ENCODE measurements at places on chromosomes 7 and 10. TPM values are rescaled to one million over a fixed set of nuclear protein-coding genes. Genes with fewer than 3 reads are reported as not detected.

DNA sequence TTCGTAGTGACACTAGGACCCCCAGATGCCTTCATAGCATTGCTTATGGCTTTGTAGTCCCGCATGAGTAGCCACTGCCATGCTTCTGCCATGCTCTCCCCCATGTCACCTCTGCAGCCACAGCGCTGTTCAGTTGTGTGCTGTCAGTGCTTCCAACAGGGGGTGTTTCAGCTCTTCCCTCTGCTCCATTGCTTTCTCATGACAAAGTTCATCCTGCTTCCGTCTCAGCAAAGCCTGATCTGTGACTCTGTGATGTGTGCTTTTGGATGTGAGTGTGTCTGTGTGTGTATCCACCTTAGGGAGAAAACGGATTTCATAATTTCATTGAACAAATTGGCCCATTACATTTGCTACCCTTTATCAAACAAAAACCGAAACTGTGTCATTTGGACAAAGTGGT, 134.9 kb upstream of the SAMD8 start:
- peaks cover 5% of the 10 kb centered on the region for H3K36me3 ChIP-seq
- H3K4me1 ChIP-seq, result no peaks in the 10 kb centered on the region
- no peak overlapping the region for H3K4me3 ChIP-seq
- peak overlapping the region; percentile 23 for H3K27ac ChIP-seq

DNA sequence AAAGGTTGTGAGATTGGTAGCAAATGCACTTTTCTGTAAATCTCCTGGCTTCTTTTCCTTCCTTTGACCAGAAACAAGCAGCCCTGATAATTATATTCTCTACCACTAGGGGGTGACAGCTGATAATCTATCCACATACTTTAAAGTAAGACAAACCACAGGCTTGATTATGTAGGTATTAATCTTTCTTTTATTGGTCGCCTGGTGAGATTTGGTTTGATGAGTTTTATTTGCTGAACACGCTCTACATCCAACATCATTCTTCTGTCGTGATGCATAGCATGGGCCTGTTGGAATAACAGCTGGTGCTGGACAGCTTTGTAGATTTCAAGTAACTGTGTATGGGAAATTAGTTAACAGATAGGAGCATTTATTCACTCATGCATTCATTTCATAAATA, 63.5 kb downstream of the ZNF365 start:
- no peak for DNase-seq
- no peaks in the 10 kb centered on the region for H3K36me3 ChIP-seq
- peaks cover 13% of the 10 kb centered on the region for H3K4me1 ChIP-seq
- no peak overlapping the region for H3K27ac ChIP-seq
- H3K27me3 ChIP-seq, result peaks cover 11% of the 10 kb centered on the region
- H3K4me3 ChIP-seq, result no peak overlapping the region

GRCh38 chr7:135236727-135237126, 3.1 kb downstream of the STRA8 start:
- no peak for DNase-seq
- no peak overlapping the region for H3K4me3 ChIP-seq
- no peak overlapping the region for H3K27ac ChIP-seq
- H3K27me3 ChIP-seq, result no peaks in the 10 kb centered on the region
- H3K36me3 ChIP-seq, result no peaks in the 10 kb centered on the region
- peaks cover 18% of the 10 kb centered on the region for H3K4me1 ChIP-seq

GRCh38 chr10:75115137-75115536, 3.7 kb downstream of the SAMD8 start:
- peak overlapping the region; percentile 65 for H3K27ac ChIP-seq
- H3K4me1 ChIP-seq, result peaks cover 38% of the 10 kb centered on the region
- no peaks in the 10 kb centered on the region for H3K36me3 ChIP-seq
- no peaks in the 10 kb centered on the region for H3K27me3 ChIP-seq
- H3K4me3 ChIP-seq, result no peak overlapping the region

DNA sequence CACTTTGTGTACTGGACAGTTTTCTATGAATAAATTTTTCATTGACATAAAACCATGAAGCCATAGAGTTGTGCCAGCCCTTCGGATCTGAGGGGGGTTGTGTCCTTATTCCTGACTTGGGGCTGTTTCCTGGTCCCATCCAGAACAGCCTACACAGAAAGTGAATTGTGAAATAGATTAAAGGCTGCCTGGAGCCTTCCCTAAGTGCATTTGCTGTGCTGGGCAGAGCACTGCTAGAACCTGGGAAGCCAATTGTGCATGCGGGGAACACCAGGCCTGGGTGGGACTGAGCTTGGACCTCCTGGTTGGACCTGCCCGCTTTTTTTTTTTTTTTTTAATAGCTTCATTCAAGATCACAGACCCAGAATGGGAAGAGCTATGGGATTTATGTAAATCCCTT, 238.9 kb downstream of the ARHGAP21 start:
- no peak for DNase-seq
- H3K27ac ChIP-seq, result no peak overlapping the region
- H3K4me3 ChIP-seq, result no peak overlapping the region
- no peaks in the 10 kb centered on the region for H3K27me3 ChIP-seq
- H3K4me1 ChIP-seq, result peaks cover 21% of the 10 kb centered on the region

DNA sequence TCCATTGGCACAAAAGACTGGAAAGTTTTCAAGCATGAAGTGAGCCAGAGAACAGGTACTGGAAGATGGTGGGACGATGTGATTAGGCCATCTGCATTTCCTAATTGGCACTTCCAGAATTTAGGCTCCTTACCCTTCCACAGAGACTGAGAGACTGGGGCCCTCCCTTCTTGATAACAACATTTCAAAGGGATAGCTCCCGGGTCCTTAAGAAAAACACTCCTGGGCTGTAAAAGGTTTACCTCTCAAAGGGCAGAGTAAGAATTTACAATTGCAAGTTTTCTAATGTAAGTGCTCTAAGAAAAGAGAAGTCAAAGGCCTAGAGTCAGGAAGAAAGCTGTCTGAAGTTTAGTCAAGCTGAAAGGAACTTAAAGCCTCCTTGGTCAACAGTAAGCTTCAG, 559.5 kb upstream of the C7orf33 start:
- no peak overlapping the region for H3K4me3 ChIP-seq
- no peak for DNase-seq
- peaks cover 21% of the 10 kb centered on the region for H3K4me1 ChIP-seq
- H3K27ac ChIP-seq, result no peak overlapping the region
- no peaks in the 10 kb centered on the region for H3K36me3 ChIP-seq

DNA sequence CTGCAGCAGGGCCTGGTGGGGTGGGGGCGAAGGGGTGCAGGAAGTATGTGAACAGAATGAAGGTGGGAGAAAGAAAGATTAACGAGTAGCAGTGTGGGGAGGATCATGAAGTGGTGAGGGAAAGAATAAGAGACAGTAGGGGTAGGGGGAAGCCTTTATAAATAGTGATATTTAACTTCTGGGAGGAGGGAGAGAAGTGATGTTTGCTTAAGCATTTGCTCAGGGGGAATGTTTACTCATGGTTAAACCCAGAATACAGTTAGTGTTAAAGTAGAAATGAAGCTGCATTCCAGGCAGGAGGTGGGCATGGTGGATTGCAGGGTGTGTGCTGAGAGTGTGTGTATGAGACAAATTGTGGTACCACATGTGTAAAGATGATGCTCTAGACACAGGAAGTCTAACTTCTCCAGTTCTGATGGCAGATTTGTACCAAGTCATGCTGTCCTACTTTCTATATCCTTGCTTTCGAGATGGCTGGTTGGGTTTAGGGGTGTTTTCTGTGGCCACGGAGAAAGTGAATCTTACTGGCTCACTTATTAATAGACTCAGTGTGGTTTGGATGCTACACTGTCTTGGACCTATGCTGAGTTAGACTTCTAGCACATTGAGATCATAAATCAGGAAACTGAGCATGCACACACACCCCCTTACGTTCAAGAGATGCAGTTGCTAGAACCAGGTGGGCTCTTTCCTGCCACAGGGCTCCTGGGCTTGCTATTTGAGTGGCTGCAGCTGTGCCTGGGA, 10.6 kb upstream of the DNMBP start:
- H3K27me3 ChIP-seq, result no peaks in the 10 kb centered on the region
- peaks cover 14% of the 10 kb centered on the region for H3K4me1 ChIP-seq
- no peaks in the 10 kb centered on the region for H3K36me3 ChIP-seq
- DNase-seq, result no peak

DNA sequence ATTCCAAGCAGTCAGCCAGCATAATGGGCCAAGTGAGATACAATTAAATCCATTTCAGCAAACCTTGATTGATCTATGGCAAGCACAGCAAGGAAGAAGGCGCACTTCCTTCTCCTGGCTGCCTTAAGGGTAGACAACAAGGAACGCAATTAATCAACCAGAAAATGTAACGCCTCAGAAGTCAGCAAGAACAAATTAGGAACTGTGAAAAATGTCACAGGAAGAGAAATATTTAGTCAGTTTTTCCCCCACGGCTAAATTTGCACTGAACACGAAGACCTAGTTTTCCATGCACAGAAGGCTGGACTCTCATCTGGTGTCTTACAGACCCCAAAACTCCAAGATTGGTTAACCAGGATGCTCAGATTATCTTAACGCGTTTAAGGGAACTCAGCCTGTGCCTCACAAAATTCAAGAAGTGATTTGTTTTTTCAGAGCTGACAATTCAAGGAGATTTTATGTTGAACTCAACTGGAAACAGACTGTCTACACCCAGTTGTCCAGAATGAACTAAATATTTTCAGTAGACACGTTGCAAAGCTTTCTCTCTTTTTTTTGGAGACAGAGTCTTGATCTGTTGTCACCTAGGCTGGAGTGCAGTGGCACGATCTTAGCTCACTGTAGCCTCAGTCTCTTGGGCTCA, 14.2 kb downstream of the SNX8 start:
- peaks cover 26% of the 10 kb centered on the region for H3K36me3 ChIP-seq
- no peak for DNase-seq

- H3K4me3 ChIP-seq, result no peak overlapping the region
- peaks cover 17% of the 10 kb centered on the region for H3K4me1 ChIP-seq
- H3K36me3 ChIP-seq, result no peaks in the 10 kb centered on the region
- H3K27ac ChIP-seq, result no peak overlapping the region
Observed at GRCh38 chr10:29763396-29763795, 128.6 kb upstream of the SVIL start.

- no peaks in the 10 kb centered on the region for H3K27me3 ChIP-seq
- peaks cover 11% of the 10 kb centered on the region for H3K4me1 ChIP-seq
- H3K27ac ChIP-seq, result no peak overlapping the region
- no peak for DNase-seq
Observed at GRCh38 chr10:88983206-88983605, 7.4 kb upstream of the FAS start.

GRCh38 chr7:121107923-121108498, 119.5 kb downstream of the CPED1 start:
- no peak overlapping the region for H3K4me3 ChIP-seq
- DNase-seq, result no peak
- H3K27ac ChIP-seq, result no peak overlapping the region
- peaks cover 16% of the 10 kb centered on the region for H3K4me1 ChIP-seq

DNA sequence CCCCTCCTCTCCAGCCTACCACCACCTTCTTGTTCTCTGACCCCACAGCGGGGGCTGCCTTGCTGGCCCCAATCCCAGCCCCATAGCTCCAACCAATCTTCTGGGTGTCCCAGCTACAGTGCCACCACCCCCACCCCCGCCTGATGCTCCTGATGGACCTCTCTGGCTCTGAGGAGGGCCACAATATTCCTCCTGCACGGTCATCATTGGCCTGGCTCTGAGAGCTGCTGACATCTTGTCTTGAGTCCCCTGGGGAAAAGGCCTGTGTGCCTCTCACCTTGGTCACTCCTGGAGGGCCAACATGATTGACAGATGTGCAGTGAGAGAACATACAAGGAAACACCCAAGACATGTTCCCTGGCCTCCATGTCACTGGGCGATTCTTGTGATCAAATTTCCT, 7.6 kb downstream of the GDF2 start:
- no peak overlapping the region for H3K27ac ChIP-seq
- no peak overlapping the region for H3K4me3 ChIP-seq
- H3K4me1 ChIP-seq, result no peaks in the 10 kb centered on the region
- no peak for DNase-seq
- no peaks in the 10 kb centered on the region for H3K27me3 ChIP-seq

DNA sequence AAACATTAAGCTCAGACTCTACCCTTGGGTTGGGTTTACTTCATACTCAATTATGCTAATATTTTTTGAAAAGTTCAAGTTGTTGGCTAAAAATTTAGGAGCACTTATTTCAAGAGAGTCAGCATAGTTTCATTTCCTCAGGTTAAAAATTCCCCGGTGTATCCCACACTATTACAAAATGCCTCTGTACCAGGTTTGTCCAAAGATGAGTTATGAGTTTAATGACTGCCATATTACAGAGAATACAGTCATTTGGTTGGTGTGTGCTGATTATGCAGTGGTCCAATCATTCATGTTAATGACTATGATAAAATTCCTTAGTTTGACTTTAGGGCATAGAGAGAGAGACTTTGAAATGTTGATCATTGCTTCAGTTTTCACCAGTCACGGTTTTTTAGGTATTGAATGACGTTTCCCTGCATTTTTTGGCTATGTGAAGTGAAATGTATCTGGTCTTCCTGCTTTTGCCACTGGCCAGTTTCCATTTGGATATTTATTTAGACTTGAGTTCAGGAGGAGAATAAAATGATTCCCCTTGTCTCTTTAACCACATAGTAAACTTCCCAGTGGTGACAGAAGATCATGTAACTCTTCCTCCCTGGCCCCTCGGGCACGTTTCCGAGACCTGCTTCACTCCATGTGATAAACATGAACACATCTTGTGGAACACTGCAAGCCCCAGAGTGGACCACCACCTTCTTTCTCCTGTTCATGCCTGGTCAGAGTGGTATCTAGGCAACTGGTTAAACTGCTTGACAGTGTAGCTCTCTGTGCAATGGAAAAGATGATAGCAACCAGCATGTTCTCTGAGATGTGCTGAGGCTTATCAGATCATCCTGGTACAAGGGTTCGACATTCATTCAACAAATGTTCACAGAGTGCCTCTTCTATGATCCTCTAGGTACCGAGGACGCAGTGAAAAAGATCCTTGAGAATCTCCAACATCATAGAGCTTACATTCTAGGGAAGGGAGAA, 153.6 kb downstream of the CACNB2 start:
- H3K27ac ChIP-seq, result no peak overlapping the region
- H3K27me3 ChIP-seq, result no peaks in the 10 kb centered on the region
- H3K4me1 ChIP-seq, result peaks cover 7% of the 10 kb centered on the region
- H3K4me3 ChIP-seq, result no peak overlapping the region

- DNase-seq, result peak; percentile 84
- H3K4me1 ChIP-seq, result peaks cover 35% of the 10 kb centered on the region
- H3K27me3 ChIP-seq, result peaks cover 100% of the 10 kb centered on the region
- peak overlapping the region; percentile 68 for H3K4me3 ChIP-seq
Observed at GRCh38 chr10:117167789-117168674, 29.3 kb upstream of the KCNK18 start.

DNA sequence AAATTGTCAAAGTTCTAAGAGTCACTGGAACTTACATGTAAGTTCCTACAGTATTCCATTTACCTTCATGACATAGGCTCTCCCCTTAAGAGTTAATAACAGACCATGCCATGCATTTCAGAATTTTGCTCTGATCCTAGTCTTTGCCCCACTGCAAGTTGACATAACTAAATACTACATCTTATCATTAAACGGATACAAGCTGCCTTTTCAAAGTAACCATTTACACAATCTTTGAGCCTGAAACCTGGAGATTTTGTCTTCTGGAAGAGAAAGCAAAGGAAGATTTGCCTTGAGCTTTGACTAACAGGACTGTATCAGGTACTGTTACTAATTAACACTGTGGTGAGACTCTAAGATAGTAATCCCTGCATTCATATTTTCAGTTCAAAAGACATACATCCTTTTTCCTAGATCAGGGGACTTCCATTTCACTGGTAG, 9.3 kb upstream of the AKR1D1 start:
- H3K4me1 ChIP-seq, result peaks cover 17% of the 10 kb centered on the region
- no peak for DNase-seq
- no peaks in the 10 kb centered on the region for H3K36me3 ChIP-seq
- no peak overlapping the region for H3K27ac ChIP-seq
- no peak overlapping the region for H3K4me3 ChIP-seq

Gene TMEM196
- 0.42 TPM for total RNA-seq

Gene GALNT17
- 61.1 TPM for total RNA-seq

Gene MYH16
- not detected for total RNA-seq

Gene ATG9B
- 3.8 TPM for total RNA-seq

Data from WTC11 (cell line).